Natural killer cell treated with Interleukin-12 subunit alpha and Interleukin-12 subunit beta and Interleukin-15 and Interleukin-18, amount 100 ng/mL, for 72 hours (primary cell): ENCODE measurements at places on chromosomes 13 and 19. TPM values are rescaled to one million over a fixed set of nuclear protein-coding genes. Genes with fewer than 3 reads are reported as not detected.

Gene NUP58
- total RNA-seq: 163 TPM

Gene SIGLEC10
- total RNA-seq: 0.28 TPM

Gene MATK
- 58.5 TPM for total RNA-seq

Gene FCHO1
- 28.6 TPM for total RNA-seq

Gene SIGLECL1
- total RNA-seq: not detected

- DNase-seq: no peak
These were observed 9.5 kb downstream of the SNRNP70 start for GRCh38 chr19:49094505-49095482.

- no peak for DNase-seq
These were observed 167.6 kb downstream of the STK24 start for GRCh38 chr13:98409281-98409680.

DNA sequence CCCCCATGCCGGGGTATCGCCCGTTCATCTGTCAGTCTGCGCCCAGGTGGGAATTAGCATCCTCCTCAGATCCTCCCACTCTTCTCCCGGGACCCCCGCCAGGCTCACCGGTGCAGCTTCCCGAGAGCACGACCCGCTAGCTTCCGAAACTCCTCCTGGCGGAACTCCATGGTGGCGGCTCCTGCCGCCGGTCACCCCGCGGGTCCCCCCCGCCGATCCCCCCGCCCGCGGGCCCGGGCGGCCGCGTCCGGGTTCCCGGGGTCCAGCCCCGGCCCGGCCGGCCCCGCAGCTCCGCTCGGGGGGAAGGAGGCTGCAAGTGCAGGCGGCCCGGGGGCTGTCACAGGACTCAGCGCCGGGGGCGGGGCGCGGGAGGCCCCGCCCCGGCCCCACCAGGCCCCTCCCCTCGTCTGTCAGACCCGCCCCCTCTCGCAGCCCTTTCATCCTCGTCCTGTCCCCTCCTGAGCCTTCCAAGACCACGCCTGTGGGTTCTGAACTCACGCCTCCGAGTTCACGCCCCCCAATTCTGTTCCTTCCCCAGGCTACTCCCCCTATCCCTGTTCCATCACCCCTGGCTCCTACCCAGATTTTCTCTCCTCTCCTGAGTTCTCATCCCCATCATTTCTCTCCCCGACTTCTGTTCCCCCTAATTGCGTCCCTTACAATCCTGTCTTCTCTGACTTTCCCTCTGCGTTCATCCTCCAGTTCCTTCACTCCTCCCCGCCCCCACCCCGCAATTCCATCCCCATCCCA lies at the start of gene SLC17A7:
Gene SLC17A7 (minus strand): TSS at position 318 of the 750 bp plus-strand sequence. CDS start 148 bp downstream, at position 170.
- no peak for DNase-seq

- DNase-seq: no peak
These were observed 15.1 kb upstream of the ATP11A start for GRCh38 chr13:112674412-112675365.

DNA sequence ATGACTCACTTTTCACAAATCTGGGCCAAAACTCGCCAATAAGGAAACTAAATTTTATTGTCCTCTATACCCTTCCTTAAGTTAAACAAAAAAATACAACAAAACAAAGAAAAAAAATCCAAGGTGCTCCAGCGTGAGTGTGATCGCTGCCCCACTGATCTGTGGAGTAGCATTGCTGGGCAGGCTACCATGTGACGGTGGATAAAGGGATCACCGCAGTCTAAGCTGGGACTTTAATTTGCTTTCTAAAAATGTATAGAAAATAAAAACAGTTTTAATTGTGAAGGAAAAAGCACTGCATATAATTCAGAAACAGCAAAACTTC lies 92.9 kb downstream of the FLT1 start:
- no peak for DNase-seq
